ENCODE measurements at places on chromosomes 4 and X. TPM values are rescaled to one million over a fixed set of nuclear protein-coding genes. Genes with fewer than 3 reads are reported as not detected.

GRCh38 chrX:22958250-22958649 lies 41.5 kb upstream of the DDX53 start:
- no peak for DNase-seq

GRCh38 chr4:24404281-24404680 lies 180.1 kb downstream of the DHX15 start:
- DNase-seq, result no peak

Gene TRIM75
- not detected for total RNA-seq

GRCh38 chr4:118865091-118865708 lies 23.5 kb upstream of the SYNPO2 start:
- peak; percentile 80 for DNase-seq

Gene TMPRSS11D
- not detected for total RNA-seq

GRCh38 chr4:109495514-109495913 lies 61.9 kb downstream of the SEC24B start:
- DNase-seq, result no peak

- DNase-seq, result no peak
Measured at GRCh38 chr4:40599431-40599830, 30.2 kb downstream of the RBM47 start.

DNA sequence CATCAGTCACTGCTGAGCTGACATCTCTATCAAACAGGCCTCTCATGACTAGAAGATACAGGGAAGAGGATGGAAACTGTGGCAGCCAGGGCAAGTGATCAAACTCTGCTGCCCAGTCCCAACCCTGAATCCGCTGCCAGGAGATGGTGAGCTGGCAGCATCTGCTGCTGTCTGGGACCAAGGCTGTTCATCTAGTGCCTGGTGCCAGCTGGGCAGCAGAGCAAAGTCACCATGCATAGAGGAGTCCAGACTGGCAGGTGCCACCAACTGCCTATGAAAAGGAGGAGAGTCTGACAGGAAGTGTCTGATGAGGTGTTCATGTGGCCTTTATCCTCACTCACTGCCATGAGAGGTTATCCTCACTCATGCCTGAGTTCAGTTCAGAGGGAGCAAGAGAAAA lies 518.9 kb downstream of the MID1IP1 start:
- DNase-seq, result no peak

Gene NLGN4X
- 86.8 TPM for total RNA-seq

Gene FGF2
- total RNA-seq, result 96.0 TPM

Gene TMPRSS11A
- not detected for total RNA-seq

Gene TBL1X
- total RNA-seq, result 26.9 TPM

DNA sequence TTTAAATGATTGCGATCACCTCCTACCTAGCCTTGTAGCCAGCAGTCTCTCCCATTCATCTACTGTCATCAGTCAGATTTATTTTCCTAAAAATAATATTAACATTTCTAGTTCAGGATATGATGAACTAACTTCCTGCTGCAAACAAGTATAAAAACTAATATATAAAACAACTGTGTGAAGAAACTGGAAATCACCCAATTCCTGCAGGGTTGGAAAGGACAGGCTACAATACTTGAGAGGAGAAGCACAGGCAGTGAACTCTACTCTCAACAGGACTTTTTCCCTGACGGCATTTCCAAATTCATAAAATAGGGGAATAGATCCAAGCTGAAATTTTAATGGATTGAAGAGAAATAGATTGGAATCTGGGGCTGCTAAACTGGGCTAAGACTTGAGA lies 14.2 kb upstream of the BBS12 start:
- DNase-seq, result no peak

DNA sequence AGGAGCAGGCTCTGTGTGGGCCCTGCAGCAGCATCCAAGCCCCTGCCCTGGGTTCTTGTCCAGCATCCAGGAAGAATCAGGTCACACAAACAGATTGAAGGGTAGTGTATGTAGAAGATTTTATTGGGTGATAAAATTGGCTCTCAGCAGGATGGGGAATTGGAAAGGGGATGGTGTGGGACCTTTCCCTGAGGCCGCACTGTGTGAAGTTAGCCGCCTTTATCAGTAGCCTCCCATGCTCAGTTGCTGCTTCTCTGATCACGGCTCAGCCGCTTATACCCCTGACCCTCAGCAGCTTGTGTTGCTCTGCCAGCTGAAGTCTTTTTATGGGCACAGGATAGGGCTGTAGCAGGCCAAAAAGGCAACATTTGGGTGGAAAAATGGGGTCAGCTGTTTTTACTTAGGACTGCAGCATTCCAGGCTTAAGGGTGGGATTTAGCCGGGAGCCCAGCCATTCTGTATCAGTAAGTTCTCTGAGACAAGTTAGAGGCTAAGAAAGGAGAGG lies 35.2 kb upstream of the CCNG2 start:
- DNase-seq, result no peak

DNA sequence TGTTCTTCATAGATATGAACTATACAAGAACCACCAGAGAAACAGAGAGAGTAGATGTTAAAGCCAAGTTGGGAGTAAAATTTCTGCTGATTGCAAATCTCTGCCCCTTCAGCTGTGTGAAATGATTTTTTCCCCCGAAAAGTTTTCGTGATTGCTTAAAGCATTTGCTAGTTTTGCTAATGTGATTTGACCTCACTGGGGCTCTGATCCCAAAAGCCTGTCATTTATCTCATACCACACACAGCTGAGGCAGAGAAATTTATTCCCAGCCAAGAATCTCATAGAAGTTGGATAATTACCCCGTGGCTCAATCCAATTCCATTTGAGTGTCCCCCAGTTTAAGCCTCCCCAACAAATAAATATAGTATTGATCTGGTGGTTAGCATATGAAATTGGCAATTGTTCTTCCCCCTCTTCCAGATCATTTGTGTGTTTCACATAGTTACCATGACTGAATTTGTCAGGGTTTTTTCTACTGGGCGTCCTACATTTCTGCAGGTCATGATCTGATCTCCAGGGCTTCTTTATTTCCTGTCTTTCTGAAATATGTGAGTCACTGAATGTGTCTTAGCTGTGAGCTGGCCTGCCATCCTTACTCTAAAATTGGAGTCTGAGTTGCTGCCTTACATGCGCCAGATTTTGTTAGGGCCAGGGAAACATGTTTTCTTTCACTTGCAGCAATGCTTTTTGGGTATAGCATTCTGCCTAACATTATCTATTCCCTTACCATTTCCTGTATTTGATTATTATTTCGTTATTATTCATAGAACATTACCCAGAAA lies 167.5 kb upstream of the FRMPD4 start:
- no peak for DNase-seq

GRCh38 chr4:52173470-52174045 lies 122.5 kb downstream of the SPATA18 start:
- DNase-seq, result no peak

DNA sequence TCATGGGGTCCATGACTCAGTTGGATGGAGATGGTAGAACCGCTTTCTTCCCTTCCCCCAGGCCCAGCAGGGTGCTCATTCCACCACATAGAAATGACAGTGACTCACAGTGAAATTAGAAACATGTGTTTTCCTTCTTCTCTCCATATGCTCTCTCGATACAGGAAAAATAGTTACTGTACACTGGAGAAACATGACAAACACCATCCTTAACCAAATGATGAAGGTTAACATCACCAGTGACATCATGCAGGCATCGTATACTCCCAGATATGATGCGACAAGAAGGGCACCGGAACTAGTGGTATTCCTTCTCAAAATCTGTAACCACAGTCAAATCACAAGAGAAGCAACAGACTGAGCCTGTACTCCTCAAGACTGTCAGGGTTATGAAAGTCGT lies 11.7 kb upstream of the RAB40A start:
- DNase-seq, result no peak

Gene CXCL11
- total RNA-seq, result 1.9 TPM

DNA sequence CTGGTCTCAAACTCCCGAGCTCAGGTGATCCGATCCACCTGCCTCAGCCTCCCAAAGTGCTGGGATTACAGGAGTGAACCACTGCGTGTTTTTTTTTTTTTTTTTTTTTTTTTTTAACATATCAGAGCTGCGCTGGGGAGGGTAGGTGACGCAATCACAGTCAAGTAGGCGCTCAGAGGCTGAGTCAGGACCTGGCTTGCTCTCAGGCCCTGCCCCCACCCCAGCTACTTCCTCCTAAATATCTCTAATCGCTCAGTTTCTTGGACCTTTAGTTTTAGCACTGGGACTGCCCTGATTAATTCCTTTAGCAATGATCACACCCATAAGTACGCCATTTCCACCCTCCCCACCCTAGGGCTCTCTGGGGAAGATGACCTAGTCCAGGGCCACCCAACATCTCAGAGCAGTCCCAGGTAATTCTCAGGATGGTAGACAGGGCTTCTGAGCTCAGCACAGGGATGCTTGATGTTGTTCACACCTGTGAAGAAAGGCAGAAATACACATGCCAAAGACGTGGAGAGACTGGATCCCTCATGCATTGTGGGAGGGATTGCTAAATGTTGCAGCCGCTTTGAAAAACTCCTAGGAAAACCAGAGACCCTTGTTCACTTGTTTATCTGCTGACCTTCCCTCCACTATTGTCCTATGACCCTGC lies 50.2 kb downstream of the DDX3X start:
- DNase-seq, result peak; percentile 15

GRCh38 chrX:107000013-107000515 lies at the start of gene MORC4:
TSS of gene MORC4 (minus strand) at chrX:107000212. CDS start at chrX:106999969, 243 bp downstream.
- peak; percentile 76 for DNase-seq

- DNase-seq, result no peak
Measured at GRCh38 chr4:84091266-84091665, 407.8 kb downstream of the NKX6-1 start.

DNA sequence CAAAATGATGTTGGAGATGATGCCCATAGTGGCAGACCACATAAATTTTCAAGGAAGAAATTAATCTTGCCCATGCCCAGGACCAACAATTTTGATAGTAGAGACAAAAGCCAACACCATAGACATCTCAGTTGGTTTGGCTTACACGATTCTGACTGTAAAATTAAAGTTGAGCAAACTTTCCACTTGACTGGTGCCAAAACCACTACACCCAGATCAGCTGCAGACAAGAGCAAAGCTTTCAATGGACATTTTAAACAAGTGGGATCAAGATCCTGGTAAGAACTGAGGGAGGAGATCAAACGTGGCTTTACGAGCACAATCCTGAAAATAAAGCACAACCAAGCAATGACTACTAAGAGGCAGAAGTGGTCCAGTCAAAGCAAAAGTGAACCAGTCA lies 90.7 kb downstream of the PAPSS1 start:
- DNase-seq, result no peak

Gene RBM46
- total RNA-seq, result 22.9 TPM

DNA sequence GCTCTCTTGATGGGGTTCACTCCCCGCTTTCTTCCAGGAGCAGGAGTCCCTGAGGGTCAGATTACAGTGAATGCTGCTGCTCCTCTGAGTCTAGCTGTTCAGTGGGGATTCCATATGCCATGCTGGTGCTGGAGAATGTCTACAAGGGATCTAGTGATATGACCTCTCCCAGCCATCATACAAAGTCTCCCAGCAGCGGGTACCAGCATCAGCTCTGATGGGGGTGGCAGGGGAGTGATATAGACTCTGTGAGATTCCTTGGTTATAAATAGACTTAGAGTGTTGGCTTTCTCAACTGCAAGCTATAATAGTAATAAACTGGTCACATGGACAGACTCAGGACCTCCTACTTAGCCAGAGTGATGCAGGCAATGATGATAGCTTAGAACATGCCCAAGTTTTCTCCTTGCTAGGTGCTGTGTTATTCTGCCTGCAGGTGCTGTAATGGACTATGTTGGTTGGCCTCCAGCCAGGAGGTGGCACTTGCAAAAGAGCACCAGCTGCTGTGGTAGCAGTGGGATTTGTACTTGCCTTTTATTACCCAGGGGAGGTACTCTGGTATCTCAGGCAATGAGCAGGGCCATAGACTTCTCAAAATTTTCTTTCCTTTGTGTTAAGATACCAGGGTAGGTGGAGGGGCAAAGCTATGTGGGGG lies 202.9 kb downstream of the CHIC1 start:
- DNase-seq, result no peak

Data from GM23338 (cell line).